CD4-positive, alpha-beta T cell treated with Interferon alpha-2 for 1 hour (primary cell): ENCODE measurements at places on chromosomes 12 and 14.

- DNase-seq, result no peak
Observed at GRCh38 chr14:34044373-34044637, 93.4 kb upstream of the EGLN3 start.

DNA sequence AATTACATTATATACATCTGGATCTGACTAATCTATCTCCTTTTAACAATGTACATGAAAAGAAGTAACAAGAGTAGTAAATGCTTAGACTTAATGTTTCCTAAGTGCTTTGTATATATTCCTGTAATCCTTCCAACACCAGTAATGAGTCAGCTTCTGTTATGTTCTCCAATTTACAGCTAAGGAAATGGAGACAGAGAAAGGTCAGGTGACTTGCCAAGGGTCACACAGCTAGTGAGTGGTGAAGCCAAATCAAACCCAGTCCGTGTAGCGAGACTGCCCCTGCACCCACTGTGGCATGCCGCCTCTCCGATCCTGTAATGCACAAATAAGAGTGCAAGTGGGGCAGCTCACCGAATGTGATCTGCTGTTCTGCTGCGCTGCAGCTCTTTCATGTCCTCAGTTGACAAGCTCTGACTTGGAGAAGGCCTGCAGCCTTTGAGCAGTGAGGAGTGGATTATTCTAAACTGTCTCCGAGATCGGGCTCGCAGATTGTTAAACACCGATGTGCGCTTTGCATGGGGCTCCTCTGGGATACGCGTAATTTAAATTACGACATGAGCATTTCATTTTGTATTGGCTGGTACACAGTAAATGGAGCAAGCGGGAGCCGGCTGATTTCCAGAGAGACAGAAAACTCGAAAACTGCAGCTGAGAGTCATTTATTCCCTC, 65.1 kb upstream of the KTN1 start:
- DNase-seq, result no peak

- no peak for DNase-seq
Observed at GRCh38 chr14:45332360-45332988, 79.5 kb upstream of the MIS18BP1 start.

- no peak for DNase-seq
Observed at GRCh38 chr14:91202234-91202974, 42.1 kb downstream of the GPR68 start.

- DNase-seq, result no peak
Observed at GRCh38 chr12:29082522-29082921, 66.6 kb upstream of the FAR2 start.

GRCh38 chr14:59771577-59771976, 99.0 kb downstream of the RTN1 start:
- no peak for DNase-seq

GRCh38 chr12:111158992-111159391, 209.9 kb downstream of the PHETA1 start:
- DNase-seq, result no peak

- peak; percentile 84 for DNase-seq
Observed at GRCh38 chr14:91173221-91173670, 59.4 kb downstream of the DGLUCY start.

DNA sequence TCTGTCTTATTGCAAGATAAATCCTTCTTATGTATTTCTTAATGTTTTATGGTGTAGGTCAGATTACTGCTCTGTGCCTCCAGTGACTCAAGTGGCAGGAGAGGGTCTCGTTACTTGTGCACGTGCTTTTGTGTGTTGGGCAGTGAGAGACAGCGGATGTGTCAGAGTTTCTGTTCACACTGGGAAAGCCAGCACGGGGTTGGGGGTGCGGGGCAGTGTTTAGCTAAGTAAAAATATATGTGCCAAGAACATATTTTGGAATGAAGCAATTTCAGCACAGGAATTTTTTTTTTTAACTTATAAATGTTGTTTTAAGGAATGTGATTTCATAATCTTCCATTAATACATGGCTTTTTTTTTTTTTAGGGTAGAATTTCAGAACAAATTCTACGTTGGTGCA, 4.5 kb upstream of the DNAH10 start:
- DNase-seq, result no peak

GRCh38 chr12:124653169-124653931, 85.9 kb upstream of the NCOR2 start:
- DNase-seq, result no peak

DNA sequence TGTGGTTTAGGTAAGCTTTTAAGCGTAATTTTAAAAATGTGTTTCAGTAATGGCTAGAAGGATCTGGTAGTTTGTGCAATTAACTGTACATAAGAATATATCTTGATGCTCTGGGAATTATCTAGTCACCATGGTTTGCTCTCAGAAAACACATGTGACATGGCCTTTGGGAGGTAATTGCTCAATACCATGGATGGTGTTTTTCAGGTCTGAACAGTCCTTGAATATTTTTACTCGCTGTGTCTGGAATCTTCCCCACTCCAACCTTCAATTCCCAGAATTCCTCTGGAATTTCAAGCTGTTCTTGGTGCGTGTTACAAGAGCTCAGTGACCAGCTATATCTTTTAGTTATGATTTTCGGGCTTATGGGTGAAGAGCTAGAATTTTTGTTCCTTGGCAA, 85.3 kb downstream of the DAAM1 start:
- DNase-seq, result no peak

DNA sequence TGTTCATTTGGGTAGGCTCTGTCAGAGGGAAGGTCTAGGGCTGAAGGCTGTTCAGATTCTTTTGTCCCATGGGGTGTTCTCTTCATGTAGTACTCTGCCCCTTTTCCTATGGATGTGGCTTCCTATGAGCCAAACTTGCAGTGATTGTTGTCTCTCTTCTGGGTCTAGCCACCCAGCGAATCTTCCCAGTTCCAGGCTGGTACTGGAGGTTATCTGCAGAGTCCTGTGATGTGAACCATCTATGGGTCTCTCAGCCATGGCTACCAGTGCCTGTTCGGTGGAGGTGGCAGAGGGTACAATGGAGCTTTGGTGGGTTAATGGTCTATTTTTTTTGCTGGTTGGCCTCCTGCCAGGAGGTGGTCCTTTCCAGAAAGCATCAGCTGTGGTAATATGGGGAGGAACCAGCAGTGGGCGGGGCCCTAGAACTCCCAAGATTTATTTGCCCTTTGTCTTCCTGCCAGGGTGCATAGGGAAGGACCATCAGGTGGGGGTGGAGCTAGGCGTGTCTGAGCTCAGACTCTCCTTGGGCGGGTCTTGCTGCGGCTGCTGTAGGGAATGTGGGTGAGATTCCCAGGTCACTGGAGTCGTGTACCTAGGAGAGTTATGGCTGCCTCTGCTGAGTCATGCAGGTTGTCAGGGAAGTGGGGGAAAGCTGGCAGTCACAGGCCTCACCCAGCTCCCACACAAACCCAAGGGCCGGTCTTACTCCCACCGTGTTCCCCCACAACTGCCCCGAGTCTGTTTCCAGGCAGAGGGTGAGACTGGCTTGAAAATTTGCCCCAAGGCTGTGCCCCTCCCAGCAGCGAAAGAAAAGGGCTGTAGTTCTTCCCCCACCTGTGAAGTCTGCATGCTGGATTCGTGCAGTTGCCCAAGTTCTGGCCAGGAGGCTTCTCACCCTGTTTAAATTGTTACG, 17.5 kb downstream of the MTRFR start:
- no peak for DNase-seq

GRCh38 chr12:76030341-76031080, 1.1 kb downstream of the PHLDA1 start:
- DNase-seq, result peak; percentile 42

- no peak for DNase-seq
Observed at GRCh38 chr12:76997011-76997780, 68.2 kb downstream of the E2F7 start.

- no peak for DNase-seq
Observed at GRCh38 chr12:88544991-88545980, 35.0 kb downstream of the KITLG start.

DNA sequence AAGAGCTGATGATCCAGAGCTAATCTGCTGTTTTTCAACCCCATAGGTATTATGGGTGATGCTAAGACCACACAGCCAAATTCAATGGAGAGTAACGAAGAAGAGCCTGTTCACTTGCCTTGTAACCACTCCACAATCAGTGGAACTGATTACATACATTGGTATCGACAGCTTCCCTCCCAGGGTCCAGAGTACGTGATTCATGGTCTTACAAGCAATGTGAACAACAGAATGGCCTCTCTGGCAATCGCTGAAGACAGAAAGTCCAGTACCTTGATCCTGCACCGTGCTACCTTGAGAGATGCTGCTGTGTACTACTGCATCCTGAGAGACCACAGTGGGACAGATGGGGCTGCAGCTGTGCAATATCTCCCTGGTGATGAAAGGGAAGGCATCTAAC, 386.0 kb downstream of the DAD1 start:
- no peak for DNase-seq

DNA sequence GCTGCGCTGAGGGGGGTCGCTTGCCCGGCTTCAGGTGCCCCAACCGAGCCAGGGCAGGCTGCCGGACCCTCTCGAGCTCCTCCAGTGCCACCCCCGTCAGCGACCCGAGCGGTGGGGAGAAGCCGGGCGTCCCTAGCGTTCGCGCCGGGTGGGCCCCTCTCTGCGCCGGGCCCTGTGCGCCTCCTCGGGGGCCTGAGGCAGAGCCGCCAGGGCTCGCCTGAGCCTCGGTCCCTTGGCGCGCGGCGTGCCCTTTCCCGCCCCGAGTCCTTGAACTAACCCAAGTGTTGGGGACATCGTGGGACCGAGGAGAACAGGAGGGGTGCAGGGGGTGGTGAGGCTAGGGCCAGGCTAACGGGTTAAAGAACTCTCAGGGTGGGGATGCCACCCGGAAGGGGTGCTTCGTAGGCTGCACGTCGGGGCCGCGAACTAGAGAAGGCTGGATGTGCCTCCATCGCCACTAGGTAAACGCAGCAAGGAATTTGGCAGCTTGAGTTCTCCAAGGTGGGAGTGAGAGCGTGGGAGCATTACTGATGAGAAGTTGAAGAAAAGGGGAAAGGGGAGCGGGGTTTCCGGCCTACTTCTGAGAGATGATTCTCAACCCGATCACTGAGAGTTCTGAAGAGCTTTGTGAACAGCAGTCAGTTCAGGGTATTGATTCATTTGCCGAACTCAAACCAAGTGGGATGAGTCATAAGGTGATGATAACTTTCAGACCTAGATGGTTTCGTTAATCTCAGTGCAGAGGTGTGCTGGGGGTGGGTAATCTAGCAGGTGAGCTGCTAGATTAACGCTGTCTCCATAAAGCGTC, 618 bp downstream of the RNF34 start:
- DNase-seq, result peak; percentile 34

DNA sequence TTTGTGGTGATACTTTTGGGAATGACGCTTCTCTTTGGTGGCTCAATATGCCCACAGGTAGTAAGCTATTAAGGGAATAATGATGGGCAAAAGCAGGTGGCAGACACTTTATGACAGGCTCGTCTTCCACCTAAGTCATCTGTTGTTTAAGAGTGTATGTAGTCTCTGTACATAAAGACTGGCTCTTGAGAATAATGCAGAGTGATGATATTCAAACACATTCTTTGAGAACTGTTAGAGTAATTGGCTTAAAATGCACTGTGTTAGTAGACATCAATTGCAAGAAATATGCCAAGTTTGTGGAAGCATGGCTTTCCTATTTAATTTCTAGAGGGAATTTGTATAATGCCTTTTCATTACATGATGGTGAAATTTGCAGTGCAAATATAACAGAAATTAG, 694.8 kb upstream of the MIS18BP1 start:
- no peak for DNase-seq

DNA sequence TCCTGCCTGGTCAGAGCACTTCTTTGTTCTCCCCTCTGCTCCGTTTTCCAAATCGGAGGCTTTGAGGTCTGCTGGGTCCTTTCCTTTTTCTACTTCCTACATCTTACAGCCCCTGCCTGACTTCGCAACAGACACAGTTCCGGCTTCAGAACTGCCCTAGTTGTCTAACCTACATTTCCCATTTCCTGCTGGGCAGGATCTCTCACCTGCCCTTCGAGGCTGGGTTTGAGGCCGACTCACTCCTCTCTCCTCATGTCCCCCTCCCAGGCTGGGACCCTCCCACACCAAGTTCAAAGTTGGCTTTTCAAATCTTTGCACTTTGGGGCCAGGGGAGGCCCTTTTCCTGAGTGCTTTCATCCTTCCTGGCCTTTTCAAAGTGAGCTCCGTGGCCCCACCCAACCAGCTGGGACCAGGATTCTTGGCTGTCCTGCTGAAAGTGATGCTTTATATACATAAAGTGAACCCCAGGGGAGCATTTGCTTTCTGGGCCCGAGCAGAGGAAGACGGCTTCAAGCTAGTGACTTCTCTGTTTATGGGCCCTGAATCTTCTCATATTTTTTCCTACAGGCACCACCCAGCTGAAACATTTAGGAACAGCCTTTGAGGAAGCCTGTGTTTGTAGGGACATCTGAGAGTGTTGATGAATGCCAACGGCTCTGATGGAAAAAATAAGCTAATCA, 281.0 kb upstream of the CRY1 start:
- peak; percentile 23 for DNase-seq

GRCh38 chr14:38174711-38175110, 33.0 kb upstream of the SSTR1 start:
- no peak for DNase-seq

DNA sequence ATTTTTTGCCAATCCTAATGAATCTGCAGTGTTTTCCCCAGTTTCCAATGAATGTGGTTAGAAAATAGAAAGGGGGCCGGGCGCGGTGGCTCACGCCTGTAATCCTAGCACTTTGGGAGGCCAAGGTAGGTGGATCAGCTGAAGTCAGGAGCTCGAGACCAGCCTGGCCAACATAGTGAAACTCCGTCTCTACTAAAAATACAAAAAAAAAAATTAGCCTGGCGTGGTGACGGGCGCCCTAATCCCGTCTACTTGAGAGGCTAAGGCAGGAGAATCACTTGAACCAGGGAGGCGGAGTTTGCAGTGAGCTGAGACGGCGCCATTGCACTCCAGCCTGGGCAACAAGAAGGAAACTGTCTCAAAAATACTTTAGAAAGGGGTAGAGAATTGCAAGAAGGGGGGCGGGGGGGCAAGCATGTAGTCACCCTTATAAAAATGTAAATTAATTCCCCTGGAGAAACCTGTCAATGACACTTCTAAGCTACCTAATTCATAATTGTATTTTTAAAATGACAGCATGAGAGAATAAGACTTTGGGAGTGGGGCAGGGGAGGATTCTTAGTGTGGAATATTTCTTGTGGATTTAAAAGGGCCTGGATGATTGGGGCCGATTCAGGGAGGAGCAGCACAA, 1.7 kb downstream of the KLHDC2 start:
- DNase-seq, result no peak
